ENCODE measurements at places on chromosomes 6 and 20.

GRCh38 chr6:19157486-19157885 is 679.7 kb upstream of the ID4 start:
- DNase-seq: no peak

DNA sequence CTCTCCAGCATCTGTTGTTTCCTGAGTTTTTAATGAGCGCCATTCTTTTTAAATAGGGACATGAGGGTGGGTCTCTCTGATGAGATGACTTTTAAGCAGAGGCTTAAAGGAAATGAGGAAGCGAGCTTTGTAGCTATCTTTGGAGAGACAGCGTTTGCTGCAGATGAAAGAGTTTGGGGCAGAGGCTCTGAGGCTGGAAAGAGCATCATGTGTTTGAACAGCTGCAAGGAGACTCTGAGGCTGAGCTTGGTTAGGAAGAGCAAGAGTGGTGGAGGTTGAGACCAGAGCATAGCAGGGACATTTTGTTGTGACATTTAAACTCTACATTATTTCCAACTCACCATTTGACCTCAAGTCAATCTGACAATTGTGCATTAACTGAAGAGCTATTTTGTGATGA is 38.3 kb upstream of the TMX4 start:
- no peak for DNase-seq

GRCh38 chr6:20220359-20220758 is 8.1 kb upstream of the MBOAT1 start:
- no peak for DNase-seq

DNA sequence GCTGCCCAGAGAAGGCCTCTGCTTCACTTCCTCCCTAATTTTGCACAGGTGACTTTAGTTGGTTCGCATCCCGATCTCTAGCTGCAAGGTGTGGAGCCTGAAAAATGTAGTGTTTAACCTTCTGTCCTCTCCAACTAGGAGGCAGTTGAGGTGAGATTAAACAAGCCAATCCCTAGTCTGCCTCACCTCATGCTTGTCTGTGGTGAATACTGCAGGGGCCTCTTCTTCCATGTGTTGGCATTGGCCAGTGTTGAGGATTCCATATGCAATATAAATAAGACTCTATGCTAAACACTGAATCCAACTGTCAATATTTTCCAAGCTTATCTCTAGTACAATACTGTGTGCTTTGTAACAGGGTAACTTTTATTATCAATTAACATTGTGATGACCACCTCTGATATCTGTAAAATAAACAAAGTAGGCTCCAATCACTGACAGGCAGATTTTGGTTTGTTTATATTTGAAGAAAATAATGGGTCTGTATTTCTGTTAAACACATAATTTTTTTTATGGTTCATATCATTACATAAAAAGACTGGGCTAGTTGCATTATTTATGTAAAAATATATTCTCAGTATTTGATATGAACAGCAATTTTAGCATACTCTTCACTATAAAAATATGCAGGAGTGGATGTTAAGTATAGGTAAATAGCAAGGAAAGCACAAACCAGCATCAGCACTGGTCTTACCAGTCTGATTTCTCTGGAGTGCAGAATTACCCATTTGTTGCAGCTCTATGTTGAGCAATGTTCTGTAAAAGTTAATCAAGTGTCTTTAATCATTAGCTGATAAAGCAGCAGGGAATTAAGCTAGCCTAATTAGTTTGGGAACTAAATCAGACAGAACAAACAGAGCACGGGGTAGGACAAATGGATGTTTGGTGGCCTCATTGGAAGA is 74.0 kb downstream of the ANKRD6 start:
- DNase-seq: no peak

- DNase-seq: no peak
Observed at GRCh38 chr6:11198663-11199603, 33.5 kb downstream of the NEDD9 start.

- no peak for DNase-seq
Observed at GRCh38 chr6:86682297-86682696, 255.0 kb upstream of the HTR1E start.

GRCh38 chr6:141848029-141848890 is 284.5 kb upstream of the GJE1 start:
- DNase-seq: no peak

All from left lobe of liver (tissue), 2 donors.